ENCODE measurements at places on chromosomes 12 and 14.

DNA sequence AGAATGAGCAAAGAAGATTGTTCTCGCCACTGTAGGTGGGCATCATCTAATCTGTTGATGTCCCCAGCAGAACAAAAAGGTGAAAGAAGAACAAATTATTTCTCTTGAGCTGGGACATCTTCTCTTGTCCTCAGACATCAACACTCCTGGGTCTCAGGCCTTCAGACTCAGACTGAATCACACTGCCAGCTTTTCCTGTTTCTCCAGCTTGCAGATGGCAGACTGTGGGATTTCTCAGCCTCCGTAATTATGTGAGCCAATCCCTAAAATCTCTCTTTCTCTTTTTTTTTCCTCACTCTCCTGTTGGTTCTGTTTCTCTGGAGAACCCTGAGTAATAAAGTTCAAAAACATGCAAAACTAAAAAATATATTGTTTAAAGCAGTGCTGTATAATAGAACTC lies 3.7 kb upstream of the TMPRSS12 start:
- H3K4me1 ChIP-seq, result peaks cover 6% of the 10 kb centered on the region
- H3K27ac ChIP-seq, result no peak overlapping the region

GRCh38 chr14:70663707-70664179 lies 22.0 kb downstream of the TTC9 start:
- H3K4me3 ChIP-seq, result no peak overlapping the region
- H3K27ac ChIP-seq, result no peak overlapping the region
- H3K36me3 ChIP-seq, result no peaks in the 10 kb centered on the region
- no peaks in the 10 kb centered on the region for H3K27me3 ChIP-seq
- H3K4me1 ChIP-seq, result no peaks in the 10 kb centered on the region
- DNase-seq, result no peak

- no peak overlapping the region for H3K27ac ChIP-seq
- no peak for DNase-seq
- H3K4me1 ChIP-seq, result no peaks in the 10 kb centered on the region
Measured at GRCh38 chr12:12797794-12798152, 12.3 kb downstream of the APOLD1 start.

GRCh38 chr14:60266021-60266937 lies 17.3 kb downstream of the PPM1A start:
- H3K36me3 ChIP-seq, result no peaks in the 10 kb centered on the region
- H3K27ac ChIP-seq, result no peak overlapping the region
- no peaks in the 10 kb centered on the region for H3K27me3 ChIP-seq
- no peak overlapping the region for H3K4me3 ChIP-seq
- no peaks in the 10 kb centered on the region for H3K4me1 ChIP-seq
- no peak for DNase-seq

GRCh38 chr12:30999723-31000122 lies 73.2 kb downstream of the TSPAN11 start:
- no peak overlapping the region for H3K27ac ChIP-seq
- no peaks in the 10 kb centered on the region for H3K36me3 ChIP-seq
- peaks cover 2% of the 10 kb centered on the region for H3K27me3 ChIP-seq
- DNase-seq, result no peak
- no peak overlapping the region for H3K4me3 ChIP-seq
- peaks cover 25% of the 10 kb centered on the region for H3K4me1 ChIP-seq

- no peak overlapping the region for H3K27ac ChIP-seq
- no peak for DNase-seq
- H3K36me3 ChIP-seq, result no peaks in the 10 kb centered on the region
- peaks cover 10% of the 10 kb centered on the region for H3K4me1 ChIP-seq
Measured at GRCh38 chr12:32891956-32892355, 4.6 kb downstream of the PKP2 start.
